IPS-NIHi11 (cell line): ENCODE measurements at places on chromosomes 7 and 10.

- no peak for DNase-seq
Measured at GRCh38 chr10:69632516-69633199, 2.6 kb downstream of the FAM241B start.

DNA sequence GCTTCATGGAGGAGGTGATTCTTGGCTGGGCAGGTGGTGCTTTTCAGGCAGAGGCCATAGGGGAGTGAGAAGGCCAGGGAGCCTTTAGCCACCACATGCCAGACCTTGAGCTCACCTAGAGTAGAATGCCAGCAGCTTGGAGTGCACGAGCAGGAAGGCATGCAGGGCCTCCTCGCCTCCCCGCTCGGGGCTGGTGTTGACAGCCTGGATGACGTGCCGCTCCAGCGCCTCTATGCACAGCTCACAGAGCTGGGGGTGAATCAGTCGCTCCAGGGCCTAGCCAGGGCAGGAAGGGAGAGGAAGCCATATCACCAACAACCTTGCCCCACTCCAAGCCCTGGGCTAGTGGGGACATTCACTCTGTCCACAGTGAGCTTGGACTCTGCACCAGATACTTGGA is 15.7 kb downstream of the HPS1 start:
- DNase-seq = no peak

GRCh38 chr7:34309584-34309983 is 348.4 kb upstream of the NPSR1 start:
- DNase-seq = no peak

DNA sequence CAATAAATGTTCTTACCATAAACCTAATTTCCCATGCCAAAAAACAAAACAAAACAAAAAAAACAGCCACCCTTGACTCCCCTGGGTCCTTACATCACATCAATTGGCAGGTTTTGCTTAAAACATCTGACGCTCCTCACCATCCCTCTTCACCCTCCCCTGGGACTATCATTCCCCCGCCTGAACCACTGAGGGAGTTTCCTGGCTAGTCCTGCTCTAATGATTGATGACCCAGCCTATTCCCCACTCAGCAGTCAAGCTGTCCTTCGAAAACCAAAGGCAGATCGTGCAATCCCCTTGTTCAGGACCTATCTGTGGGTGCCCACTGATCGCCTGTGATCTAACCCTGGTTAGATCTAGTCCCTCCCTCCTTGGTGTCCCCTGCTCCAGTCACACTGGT is 11.2 kb upstream of the FRMPD2 start:
- DNase-seq = no peak

GRCh38 chr7:132545756-132546155 is 30.5 kb downstream of the PLXNA4 start:
- no peak for DNase-seq

DNA sequence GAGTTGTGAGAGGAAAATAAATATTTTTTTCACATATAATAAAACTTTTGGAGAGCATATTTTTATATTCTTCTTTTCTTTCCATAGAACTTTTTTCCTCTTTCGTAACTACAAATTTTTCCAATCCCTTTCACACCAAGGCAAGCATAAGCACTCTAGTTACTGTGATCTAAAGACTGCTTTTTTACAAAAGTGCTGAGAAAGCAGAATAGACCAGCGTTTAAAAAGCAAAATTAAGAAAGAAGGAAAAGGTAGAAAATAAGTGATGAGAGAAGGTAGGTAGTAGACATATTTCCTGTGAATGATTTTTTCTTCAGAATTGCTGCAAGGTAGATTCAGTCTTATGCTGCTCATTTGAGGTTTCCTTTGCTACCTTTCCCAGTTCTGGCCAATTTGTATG is 195.5 kb downstream of the MBL2 start:
- DNase-seq = no peak

DNA sequence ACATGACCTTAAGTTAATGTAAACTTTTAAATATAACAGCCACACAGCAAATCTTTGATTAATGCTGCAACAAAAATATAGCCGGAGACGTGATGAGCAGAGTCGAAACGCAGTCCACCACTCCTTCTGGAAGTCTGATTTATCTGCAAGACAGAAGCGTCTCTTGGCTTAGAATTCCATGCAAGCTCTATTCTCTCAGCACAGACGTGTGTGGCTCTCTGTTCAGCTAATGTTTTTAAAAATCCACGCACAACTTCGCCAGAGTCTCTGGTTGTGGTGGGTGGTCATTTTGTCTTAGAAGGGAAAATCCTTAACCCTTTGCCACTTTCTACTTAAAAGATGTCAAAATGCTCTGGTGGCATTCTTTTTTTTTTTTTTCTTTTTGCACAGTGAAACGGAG is 438.0 kb upstream of the MGMT start:
- DNase-seq = no peak

DNA sequence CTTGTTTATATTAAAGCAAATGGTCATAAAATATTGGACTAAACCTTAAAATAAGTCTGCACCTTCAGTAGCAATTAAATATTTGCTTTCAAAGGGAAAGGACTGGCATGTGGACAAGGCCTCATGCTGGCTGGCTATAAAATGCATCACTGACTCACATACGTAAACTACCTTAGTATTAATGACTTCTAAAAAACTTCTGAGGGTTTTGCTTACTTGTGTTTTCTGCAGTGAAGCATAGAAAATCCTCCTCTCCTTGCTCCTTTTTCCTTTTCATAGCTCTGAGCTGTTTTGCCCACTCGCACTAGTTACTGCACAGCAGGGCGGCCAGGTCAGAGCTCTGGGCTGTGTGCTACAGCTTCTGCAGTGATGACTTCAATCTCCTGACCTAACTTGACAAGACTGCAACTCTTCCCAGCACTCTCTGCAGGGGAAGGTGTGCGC is 82.3 kb downstream of the CUL2 start:
- DNase-seq = peak; percentile 49
